ENCODE measurements at places on chromosomes 2 and 18. TPM values are rescaled to one million over a fixed set of nuclear protein-coding genes. Genes with fewer than 3 reads are reported as not detected.

Gene KDSR
- total RNA-seq: 40.3 TPM

Gene C2orf80
- total RNA-seq: not detected

Gene ATP8B1
- total RNA-seq: 7.9 TPM

Gene CDH2
- total RNA-seq: 32.4 TPM

Gene C2orf42
- total RNA-seq: 8.3 TPM

Gene ADAM23
- total RNA-seq: 8.5 TPM

Gene GPR45
- total RNA-seq: not detected

Gene EVA1A
- total RNA-seq: 11.9 TPM

Gene AKAIN1
- total RNA-seq: not detected
